ENCODE measurements at places on chromosomes 4 and X. TPM values are rescaled to one million over a fixed set of nuclear protein-coding genes. Genes with fewer than 3 reads are reported as not detected.

MND1 gene
- polyA plus RNA-seq = 15.9 TPM

PACRGL gene
- polyA plus RNA-seq = 9.5 TPM

NPY2R gene
- polyA plus RNA-seq = not detected

TRAPPC2 gene
- polyA plus RNA-seq = 27.9 TPM

FDCSP gene
- not detected for polyA plus RNA-seq

GABRG1 gene
- polyA plus RNA-seq = not detected

TCP11X2 gene
- not detected for polyA plus RNA-seq

NXF2B gene
- not detected for polyA plus RNA-seq
